ENCODE measurements at places on chromosomes 7 and 10. TPM values are rescaled to one million over a fixed set of nuclear protein-coding genes. Genes with fewer than 3 reads are reported as not detected.

The GARIN1A gene
- total RNA-seq, result 8.3 TPM

The PKD2L1 gene
- not detected for total RNA-seq

The SPAM1 gene
- total RNA-seq, result not detected

The ERVW-1 gene
- not detected for total RNA-seq

The NPTX2 gene
- total RNA-seq, result 3.7 TPM

The CAMK1D gene
- total RNA-seq, result 23.9 TPM

The DGKB gene
- total RNA-seq, result not detected

The SAMD9 gene
- 14.5 TPM for total RNA-seq

The SUGCT gene
- 6.4 TPM for total RNA-seq

The ELMO1 gene
- total RNA-seq, result 82.0 TPM

The ADCYAP1R1 gene
- total RNA-seq, result 1.4 TPM

The NUTM2E gene
- total RNA-seq, result 2.5 TPM

All from Peyer's patch (tissue), 4 donors.